ENCODE measurements at places on chromosomes 13 and 19.

- DNase-seq: no peak
Measured at GRCh38 chr13:22793598-22794134, 387.1 kb upstream of the SGCG start.

GRCh38 chr13:56314765-56315164, 826.0 kb upstream of the PRR20A start:
- no peak for DNase-seq

- no peak for DNase-seq
Measured at GRCh38 chr13:50403311-50403710, 388.1 kb downstream of the KCNRG start.

- peak; percentile 50 for DNase-seq
Measured at GRCh38 chr13:51978796-51979556, 32.3 kb downstream of the ATP7B start.

- no peak for DNase-seq
Measured at GRCh38 chr19:21202865-21203494, 61.1 kb downstream of the ZNF431 start.

DNA sequence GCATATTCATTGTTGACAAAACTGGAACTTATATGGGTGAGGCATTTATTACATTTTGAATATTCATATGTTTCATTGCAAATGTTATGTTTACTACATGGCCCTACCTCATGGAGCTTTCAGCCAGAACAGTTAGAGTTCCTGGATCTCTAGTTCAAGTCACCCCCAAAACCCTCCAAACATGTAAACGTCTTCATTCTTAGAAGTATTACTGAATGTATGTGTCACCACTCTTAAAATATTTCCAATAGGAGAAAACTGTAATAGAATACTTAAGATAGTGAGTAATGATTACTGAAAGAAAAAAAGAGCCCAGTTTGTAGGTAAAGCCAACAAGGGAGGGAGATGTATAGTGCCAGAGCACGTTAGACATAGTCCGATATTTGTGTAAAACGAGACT, 23.5 kb downstream of the URI1 start:
- DNase-seq: no peak

GRCh38 chr19:14310055-14310454, 71.2 kb upstream of the ADGRE5 start:
- DNase-seq: no peak

DNA sequence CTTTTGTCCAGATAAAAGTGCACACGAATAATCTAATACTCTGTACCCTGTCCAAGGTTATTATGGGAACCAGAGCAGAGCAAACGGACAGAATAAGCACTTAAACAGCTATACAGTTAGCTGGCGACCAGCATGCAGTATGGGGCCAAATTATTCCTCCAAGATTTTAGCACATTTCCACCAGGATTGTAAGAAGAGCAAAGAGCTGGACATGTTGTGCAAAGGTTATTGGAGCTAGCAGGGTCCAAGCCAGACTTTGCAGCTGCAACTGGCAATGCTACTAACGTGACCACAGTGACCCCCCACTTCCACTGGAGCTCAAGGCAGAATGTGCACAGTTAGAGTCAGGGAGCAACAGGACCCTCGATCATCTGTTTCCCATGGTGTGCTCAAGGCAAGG, 89.9 kb downstream of the COL4A1 start:
- DNase-seq: no peak

DNA sequence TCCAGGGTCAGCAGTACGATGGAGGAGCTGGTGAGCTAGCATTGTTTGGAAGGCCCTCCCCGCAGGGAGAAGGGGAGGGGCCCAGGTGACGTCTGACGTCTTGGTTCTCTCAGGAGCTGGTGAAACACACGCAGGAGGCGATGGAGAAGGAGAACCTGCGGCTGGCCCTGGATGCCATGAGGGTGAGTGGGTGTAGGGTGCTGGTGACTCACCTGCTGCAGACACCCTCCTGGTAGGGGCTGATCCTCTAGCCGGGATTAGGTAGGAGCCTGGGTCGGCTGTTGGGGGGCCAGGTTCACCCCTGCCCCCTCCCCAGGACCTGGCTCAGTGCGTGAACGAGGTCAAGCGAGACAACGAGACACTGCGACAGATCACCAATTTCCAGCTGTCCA, 55.8 kb downstream of the VAV1 start:
- peak; percentile 98 for DNase-seq

DNA sequence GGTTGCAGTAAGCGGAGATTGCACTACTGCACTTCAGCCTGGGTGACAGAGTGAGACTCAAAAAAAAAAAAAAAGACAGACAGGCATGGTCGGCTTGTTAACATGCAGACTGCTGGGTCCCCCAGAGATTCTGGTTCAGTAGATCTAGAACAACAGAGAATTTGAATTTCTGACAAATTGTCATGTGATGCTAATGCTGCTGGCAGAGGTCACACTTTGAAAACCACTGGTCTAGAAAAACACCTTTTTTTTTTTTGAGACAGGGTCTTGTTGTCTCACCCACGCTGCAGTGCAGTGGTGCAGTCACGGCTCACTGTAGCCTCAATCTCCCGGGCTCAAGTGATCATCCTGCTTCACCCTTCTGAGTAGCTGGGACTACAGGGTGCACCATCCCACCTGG, 7.7 kb upstream of the LRFN3 start:
- no peak for DNase-seq

DNA sequence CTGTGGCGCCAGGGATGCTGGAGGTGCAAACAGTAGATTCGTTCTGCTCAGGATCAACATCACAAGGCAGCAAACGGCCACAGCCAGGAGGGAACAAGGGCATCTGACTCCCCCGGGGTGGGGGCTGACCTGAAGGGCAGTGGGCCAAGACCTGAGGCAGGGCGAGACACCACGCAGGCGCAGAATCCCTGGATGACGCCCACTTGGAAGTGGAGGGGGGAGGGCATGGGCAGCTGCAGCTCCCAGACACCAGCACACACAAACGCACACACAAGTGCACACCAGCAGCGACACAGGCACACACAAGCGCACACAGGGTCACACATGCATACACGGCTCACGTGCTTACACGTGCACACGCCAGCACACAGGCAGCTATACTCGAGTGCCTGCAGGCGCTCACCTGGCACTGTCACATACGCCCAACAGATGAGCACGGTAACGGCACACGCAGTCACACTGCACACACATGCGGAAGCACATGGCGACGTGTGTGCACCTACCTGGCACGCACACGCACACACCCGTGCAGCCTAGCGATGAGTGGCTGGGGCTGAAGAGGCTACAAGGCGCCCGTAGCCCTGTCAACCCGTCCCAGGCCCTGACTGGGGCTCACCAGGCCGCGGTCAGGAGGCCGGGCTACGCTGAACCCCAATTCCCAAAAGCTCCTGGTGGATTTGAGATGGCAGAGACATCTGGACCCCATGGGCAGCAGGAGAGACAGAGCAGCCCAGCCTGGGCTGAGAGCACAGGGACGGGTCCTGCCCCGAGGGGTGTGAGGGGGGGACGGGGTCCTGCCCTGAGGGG, 5.5 kb downstream of the C2CD4C start:
- no peak for DNase-seq

GRCh38 chr19:36266375-36266961, 51.6 kb downstream of the ZNF146 start:
- no peak for DNase-seq
